ENCODE measurements at places on chromosomes 16 and 17. TPM values are rescaled to one million over a fixed set of nuclear protein-coding genes. Genes with fewer than 3 reads are reported as not detected.

AGRP gene
- not detected for total RNA-seq

FHOD1 gene
- 34.5 TPM for total RNA-seq

IGF2BP1 gene
- not detected for total RNA-seq

CLEC18B gene
- 4.2 TPM for total RNA-seq

KRT24 gene
- not detected for total RNA-seq

OR1F1 gene
- total RNA-seq: not detected

ZACN gene
- not detected for total RNA-seq

SLC5A10 gene
- not detected for total RNA-seq

CX3CL1 gene
- total RNA-seq: not detected

TERB1 gene
- total RNA-seq: 0.25 TPM

KRTAP2-3 gene
- total RNA-seq: not detected

KRT32 gene
- total RNA-seq: not detected

SLC12A3 gene
- total RNA-seq: not detected
